Caco-2 (cell line): ENCODE measurements at places on chromosomes 2 and 18.

DNA sequence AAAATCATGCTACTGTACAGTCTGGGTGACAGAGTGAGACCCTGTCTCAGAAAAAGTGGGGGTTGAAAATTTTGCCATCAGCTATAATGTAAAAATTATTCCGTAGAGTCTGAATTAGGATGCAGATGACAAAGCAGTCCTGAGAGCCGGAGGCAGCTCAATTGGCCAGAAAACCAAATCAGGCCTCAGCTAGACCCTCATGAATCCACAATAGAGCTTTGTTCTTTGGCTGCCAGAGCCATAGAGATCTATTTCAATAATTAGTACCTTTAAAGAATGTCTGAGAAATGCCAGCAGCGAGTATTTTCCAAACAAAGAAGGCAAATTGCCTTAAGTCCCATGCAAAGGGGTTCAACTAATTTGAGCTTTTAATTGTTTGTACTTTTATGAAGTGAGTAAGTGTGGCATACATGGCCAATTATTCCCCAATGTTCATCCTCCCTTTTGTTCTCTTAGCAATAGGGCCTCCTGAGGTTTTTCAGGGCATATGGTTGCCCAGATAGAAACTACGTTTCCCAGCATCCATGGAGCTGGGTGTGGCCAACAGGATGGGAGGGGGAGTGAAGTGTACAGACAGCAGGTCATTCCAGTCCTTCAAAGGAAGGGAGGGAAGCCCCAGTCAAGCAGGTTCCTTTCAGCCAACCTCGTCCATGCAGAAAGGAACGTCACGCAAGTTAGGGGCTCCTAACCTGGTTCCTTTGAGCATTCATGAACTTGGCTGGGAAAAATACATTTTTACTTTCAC, 211.3 kb upstream of the APCDD1 start:
- DNase-seq, result peak; percentile 62

DNA sequence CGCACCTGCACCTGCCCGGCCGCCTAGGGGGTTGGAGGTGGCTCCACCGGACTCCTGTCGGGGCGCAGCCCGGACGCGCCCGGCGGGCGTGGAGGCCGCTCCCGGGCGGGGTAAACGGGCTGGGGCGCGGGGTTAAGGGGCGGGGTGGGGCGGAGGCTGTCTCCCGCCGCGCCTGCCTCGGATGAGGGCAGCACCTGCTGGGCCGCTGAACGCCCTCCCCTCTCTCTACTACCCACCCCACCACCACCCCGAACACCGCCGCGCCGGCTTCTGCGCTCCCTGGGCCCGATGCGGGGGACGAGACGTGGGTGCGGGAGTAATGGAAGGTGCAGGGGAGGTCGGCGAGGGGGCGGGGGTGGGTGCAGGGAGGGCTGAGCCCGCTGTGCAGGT, 224.8 kb upstream of the ID2 start:
- peak; percentile 51 for DNase-seq

DNA sequence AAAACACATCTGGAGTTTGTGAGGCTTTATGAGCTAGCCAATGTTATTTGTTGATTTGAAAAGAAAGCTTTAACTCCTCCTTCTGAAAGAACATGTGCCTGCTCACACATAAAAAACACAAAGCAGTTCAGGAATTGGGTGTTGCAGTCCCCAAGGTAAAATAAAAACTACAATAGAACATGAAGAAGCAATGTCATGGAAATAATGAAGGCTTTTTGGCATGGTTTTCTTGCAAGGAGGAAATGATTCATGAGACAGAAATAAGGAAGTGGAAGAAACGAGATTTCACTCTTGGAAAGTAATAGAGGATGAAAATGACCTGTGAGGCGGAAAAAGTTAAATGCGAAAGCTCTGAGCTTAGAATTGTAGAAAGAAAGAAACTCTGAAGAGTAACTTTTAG, 81.1 kb downstream of the TRIB2 start:
- no peak for DNase-seq

- DNase-seq, result no peak
These were observed 28.1 kb downstream of the FN1 start for GRCh38 chr2:215407590-215408264.

DNA sequence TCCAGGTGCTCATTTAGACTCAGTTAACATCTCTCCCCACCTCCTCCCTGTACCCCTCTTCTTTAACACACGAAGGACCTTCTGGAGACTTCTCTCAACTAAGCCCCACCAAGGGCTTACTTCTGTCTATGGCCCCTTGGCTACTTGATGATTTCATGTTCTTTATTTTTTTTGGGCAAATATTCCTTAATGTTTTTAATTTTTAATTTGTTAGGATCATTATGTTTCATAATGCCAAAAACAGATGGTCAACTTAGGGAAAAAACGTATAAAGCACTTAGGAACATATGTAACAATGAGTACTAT, 25.9 kb downstream of the IL37 start:
- DNase-seq, result no peak

DNA sequence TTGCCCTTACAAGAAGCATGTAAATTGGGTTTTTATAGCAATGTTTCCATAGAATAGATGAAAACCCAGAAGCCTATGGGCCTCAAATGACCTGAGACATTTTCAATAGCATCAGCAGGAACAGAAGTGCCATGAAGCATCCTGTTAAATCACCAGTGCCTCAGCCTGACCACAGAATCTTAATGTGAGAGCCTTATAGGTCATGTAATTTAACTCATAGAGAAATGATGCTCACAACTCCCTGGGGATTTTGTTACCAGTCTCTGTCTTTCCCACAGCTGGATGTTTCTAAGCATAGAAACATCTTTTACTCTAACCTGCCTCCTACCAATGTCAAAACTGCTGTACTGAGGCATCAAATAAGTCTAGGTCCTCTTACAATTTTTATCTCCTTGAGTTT, 295.8 kb upstream of the ACVR2A start:
- DNase-seq, result no peak

- no peak for DNase-seq
These were observed 254.9 kb downstream of the RIT2 start for GRCh38 chr18:42860548-42860947.

GRCh38 chr18:26546170-26546874, 2.0 kb downstream of the KCTD1 start:
- DNase-seq, result no peak

- no peak for DNase-seq
These were observed 7.9 kb upstream of the INHBB start for GRCh38 chr2:120338015-120338414.

DNA sequence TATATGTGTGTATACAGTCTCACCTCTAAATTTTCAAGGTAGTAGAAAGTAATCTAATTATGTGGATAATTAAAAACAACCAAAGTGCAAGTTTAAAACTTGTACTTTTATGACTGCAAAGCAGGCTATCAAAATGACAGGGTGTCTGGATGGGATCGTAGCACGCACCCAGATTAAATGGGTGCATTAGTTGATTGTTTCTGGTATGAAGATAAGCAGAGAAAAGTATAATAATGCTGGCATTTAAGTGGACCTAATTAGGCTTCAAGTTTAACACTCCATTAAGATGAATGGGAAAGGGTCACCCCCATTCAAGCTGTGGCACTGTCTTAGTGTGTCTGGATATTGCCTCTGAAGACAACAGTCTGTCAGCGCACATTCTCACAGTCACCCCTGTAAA, 124.6 kb upstream of the ZEB2 start:
- DNase-seq, result no peak
